ENCODE measurements at places on chromosomes 1 and 21. TPM values are rescaled to one million over a fixed set of nuclear protein-coding genes. Genes with fewer than 3 reads are reported as not detected.

CSF3R gene
- not detected for polyA plus RNA-seq

TDRD10 gene
- polyA plus RNA-seq: not detected

MEX3A gene
- polyA plus RNA-seq: 14.6 TPM

CALML6 gene
- polyA plus RNA-seq: 0.21 TPM

C1orf105 gene
- not detected for polyA plus RNA-seq
